Stimulated activated CD8-positive, alpha-beta memory T cell treated with anti-CD3 and anti-CD28 coated beads, Interleukin-15, amount 100 ng/mL, for 24 hours (primary cell): ENCODE measurements at places on chromosomes 1 and 21.

- no peak for DNase-seq
These were observed 48.4 kb upstream of the COA6 start for GRCh38 chr1:234324821-234325220.

- DNase-seq, result no peak
These were observed 18.6 kb upstream of the COL18A1 start for GRCh38 chr21:45386336-45386727.

DNA sequence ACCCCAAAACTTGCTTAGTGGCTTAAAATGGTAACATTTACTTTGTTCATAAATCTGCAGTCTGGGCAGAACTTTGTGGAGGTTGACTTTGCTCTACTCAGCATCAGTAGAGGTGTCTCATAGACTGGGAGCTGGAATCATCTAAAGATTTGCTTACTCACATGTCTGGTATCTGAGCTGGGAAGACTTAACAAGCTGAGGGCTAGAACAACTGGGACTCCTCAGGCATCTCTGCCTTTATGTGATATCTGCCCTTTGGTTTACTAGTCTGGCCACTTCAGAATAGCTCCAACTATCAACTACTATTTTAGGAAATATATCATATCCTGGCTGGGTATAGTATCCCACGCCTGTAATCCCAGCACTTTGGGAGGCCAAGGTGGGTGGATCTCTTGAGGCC, 82.5 kb downstream of the C4BPA start:
- no peak for DNase-seq

GRCh38 chr1:85606414-85606800, 25.8 kb downstream of the CCN1 start:
- DNase-seq, result no peak

DNA sequence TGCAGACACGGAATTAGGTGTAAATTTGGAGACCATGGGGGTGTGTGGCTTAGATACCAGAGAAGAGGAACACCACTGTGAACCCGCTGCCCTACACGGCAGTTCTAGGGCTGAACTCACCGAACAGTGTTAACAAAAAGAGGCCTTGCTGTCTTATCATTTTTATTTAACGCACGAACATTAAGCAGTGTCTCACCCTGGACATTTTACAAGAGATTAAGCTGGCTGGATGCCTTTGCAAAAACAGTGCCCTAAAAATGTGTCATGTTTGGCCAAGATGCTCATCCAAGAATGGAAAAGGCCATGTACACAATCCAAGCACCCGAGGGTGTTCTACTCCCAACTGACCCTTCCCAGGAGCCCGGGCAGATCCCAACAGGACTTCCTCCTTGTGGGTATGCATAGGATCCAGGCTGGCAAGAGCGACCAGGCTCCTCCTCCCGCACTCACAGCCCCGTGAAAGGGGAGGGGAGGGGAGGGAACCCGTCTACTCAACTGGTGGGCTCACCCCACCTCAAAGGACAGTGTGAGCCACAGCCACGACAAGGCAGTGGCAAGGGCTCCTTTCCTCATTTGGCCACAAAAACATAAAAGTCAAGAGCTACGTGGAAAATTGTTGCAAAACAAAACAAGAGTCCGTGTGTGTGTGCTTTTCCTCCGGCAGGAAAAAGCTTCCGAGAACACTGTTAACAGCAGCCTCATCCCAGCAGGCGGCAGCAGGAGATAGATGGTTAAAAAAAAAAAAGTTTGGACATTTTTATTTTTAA, 20.3 kb downstream of the C2CD2 start:
- DNase-seq, result no peak

GRCh38 chr1:110113551-110113950, 1.3 kb downstream of the UBL4B start:
- DNase-seq, result no peak

- DNase-seq, result no peak
These were observed 73.1 kb downstream of the GATAD2B start for GRCh38 chr1:153849487-153850185.

DNA sequence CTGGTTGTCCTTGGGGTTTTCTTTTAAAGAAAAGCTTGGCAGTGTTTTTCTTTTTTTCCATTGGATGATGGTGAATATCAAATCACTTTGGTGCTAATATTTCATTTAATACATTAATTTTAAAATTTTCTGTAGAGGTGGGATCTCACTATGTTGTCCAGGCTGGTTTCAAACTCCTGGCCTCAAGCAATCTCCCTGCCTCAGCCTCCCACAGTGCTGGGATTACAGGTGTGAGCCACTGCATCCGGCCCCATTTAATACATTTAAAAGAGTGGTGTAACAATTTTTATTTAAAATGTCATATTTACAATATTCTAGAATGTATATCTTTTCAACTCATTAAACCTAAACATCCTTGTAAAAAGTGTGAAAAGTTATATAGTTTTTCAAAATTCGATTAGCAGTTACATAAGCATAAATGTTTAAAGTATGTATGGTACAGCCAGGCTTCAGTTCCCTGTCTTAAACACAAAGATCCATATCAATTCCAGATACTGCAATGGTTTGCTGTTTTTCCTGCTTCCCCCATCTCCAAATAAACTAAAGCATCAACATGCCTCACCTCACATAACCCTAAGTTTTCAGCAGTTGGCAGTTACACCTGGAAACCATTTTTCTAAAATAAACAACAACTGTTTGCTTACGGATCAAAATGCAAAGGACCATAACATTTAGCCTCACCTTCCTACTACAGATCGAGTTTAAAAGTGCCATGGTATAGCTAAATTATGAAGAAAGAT, 8.9 kb upstream of the LGALS8 start:
- DNase-seq, result no peak

DNA sequence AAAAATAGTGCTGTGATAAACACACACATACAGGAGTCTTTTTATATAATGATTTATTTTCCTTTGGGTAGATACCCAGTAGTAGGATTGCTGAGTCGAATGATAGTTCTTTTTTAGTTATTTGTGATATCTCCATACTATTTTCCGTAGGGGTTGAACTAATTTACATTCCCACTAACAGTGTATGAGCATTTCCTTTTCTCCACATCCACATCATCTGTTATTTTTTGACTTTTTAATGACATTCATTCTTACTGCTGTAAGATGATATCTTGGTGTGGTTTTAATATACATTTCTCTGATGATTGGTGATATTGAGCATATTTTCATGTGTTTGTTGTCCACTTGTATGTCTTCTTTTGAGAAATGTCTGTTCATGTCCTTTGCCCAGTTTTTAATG, 78.3 kb downstream of the NIBAN1 start:
- DNase-seq, result no peak

- no peak for DNase-seq
These were observed 123.0 kb downstream of the TIAM1 start for GRCh38 chr21:31221043-31221442.

DNA sequence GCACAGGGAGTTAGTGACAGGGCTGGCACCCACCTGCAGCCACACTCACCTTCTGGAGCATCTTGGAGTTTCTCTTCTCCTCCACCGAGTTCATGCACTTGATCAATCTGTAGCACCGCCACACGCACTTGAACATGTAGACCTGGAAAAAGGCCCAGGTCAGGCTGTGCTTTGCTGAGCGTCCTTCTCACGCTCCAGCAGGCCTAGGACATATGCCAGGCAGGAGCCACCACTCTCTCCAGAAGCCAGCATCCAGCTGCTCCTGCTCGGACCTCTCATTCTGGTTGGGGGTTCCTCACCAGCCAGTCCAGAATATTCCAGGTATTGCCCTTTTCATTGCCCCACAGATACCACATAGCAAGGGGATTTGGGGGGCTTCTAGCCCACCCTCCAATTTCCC, 11.7 kb upstream of the MATN1 start:
- DNase-seq, result no peak

DNA sequence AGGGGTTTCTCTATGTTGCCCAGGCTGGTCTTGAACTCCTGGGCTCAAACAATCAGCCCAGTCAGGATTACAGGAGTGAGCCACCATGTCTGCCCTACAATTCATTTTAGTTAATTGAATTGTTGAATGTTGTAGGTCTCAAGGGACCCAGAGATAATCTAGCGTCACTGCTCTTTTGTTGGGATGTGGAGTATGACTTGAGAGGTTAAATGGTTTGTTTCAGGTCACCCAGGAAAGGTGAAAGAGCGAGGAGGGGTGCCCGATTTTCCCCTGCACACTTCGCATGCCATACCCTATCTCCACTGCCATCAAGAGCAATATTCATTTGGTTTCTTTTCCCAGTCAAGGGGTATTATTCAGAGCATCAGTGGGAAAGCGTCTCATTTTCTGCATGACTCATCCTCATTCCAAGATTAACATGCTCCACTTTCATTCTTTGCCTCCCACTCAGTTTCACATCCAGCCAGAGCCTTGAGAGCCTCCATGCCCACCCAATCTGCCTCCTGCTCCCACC, 13.1 kb upstream of the SLC30A1 start:
- no peak for DNase-seq

- no peak for DNase-seq
These were observed 57.8 kb downstream of the ZMYM4 start for GRCh38 chr1:35326246-35326866.

- no peak for DNase-seq
These were observed 476.2 kb downstream of the CAMTA1 start for GRCh38 chr1:7261490-7261889.

DNA sequence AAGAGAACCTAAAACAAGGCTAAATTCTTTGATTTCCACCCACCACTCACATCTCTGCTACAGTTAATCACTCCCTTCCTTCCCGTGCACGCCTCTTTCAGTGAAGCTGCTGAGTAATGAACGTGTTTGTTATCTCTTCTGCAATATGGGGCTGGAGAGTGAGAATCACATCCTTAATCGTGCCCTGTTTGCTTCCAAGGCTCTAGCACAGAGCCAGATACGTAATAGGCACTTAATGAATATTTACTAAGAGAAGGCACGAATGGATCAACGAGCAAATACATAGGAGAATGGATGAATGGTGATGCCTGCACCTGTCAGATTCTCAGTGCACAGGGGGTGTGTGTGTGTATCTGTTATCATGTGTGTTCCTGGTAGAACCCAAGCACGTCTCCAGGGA, 22.1 kb upstream of the FAM43B start:
- no peak for DNase-seq

DNA sequence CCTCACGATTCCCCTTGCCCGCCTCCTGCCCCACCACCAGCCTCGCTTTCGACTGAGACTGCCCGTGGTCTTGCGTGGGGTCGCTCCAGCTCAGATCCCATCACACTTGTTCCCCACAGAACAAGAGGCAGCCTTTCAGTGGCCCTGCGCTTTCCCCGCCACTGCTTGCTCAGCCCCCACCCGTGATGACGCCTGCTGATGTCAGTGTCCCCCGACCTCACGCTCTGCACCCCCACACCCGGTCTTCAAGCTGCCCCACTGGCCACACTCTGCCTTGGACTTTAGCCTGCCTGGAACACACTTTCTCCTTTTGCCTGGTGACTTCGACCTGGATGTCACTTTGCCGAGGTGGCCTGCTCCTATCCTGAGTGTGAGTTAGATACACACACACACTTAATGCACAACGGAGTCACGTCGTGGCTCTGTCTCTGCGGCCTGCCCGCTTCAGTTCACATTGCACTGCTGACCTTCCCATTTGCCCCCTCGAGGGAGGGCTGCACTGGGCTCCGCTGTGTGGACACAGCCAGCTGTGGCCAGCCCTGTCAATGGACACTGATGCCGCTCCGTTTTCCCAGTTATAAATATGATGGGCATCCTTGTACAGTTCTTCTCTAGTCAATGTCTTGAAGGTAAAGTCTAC, 13.0 kb downstream of the AGPAT3 start:
- DNase-seq, result no peak

DNA sequence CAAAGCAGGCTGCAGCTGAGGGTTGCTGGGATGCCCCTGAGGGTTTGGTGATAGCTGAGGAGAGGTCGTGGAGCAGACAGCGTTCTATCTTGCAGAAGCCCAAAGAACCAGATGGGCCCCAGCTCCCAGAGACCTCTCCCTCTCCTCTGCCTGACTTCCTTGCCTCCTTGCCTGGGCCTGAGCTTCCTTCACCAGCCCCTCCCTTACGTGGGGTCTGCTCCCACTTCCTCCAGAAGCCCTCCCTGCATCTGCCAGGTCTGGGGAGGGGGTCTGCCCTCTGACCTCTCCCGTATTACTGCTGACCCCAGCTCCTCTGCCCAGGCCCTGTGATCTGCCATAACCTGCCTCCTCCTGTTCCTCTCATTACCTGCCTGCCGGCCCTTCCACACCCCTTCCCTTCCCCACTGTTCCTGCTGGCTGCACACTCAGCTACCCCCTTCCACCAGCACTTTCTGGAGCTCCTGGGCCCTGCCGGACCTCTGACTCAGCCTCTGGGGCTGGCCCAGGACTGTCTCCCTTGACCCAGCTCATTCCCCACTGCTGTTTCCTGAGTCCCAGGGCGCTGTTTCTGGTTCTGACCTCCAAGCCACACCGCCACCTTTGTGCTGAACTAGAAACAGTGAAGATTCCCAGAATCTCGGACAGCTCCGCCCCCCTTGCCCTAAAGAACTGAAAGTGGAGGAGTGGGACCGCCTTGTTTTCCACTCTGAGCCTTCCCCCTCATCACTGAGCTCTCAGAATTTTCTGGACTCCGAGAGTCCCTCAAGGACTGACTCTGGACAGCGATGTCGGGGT, 237.7 kb upstream of the C1orf174 start:
- DNase-seq, result no peak
